Skeletal muscle cell (primary cell): ENCODE measurements at places on chromosomes 5 and 9.

DNA sequence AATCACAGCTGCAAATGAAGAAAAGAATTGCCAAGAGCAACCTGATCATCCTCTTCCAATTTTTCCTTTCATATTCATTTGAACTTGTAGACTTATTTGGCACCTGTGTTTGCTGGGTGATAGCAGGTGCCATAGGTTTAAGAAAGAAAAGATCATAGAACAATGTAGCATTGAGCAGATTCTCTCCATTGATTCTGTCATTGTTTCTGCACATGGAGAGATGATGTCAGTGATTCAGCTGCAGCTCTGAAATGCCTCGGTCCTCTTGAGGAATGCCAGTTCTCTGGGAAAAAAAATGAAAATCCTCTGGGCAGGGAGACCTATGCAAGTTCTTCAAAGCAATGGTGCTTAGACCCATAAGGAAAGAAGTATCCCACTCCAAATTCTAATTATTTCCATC is 418.1 kb upstream of the KLF4 start:
- no peak for DNase-seq

DNA sequence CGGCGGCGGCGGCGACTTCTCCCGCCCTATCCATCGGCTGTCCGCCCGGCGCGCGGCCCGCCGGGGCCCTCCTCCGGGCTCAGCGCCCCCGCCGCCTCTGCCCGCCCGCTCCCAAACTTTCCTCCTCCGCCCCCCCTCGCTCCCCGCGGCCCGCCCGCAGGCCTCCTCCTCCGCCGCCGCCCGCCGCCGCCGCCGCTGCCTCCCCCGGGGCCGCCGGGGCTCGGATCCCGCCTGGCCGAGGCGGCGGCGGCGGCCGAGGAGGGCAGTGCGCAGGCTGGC is 460 bp upstream of the PBX3 start:
- no peak for DNase-seq

DNA sequence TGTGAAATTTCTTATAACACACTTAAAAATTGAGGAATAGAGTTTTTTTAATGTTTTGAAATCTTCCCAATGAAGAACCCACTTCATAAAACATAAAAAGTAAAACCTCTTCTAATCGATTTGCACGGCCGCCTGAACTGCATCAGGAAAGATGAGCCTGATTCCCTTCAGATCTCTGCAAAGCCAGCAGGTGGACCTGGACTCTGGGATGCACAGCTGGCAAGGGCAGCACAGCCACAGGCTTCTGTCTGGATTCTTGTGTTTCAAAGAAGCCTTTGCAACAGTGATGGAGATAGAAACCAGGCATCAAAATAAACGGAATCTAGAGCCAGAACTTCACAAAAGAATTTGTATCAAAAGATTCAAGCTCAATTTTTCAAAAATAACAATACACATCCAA is 36.0 kb upstream of the SPATA31C2 start:
- no peak for DNase-seq

DNA sequence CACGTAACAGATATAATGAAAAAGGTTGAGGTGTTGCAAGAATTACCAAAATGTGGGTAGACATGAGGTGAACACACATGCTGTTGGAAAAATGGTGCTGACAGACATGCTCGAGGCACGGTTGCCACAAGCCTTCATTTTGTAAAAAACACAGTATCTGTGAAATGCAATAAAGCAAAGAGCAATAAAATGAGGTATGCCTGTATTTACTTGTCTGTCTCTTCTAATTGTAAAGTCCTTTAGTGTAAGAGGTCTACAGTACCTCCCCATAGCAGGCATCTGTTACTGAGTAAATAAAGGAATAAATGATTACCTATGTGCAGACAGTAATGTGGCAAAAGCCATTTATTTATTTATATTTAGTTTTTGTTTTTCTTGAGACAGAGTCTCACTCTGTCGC is 3.0 kb upstream of the CAST start:
- DNase-seq, result no peak

GRCh38 chr9:94911986-94912635 is 185.6 kb downstream of the AOPEP start:
- DNase-seq, result no peak

DNA sequence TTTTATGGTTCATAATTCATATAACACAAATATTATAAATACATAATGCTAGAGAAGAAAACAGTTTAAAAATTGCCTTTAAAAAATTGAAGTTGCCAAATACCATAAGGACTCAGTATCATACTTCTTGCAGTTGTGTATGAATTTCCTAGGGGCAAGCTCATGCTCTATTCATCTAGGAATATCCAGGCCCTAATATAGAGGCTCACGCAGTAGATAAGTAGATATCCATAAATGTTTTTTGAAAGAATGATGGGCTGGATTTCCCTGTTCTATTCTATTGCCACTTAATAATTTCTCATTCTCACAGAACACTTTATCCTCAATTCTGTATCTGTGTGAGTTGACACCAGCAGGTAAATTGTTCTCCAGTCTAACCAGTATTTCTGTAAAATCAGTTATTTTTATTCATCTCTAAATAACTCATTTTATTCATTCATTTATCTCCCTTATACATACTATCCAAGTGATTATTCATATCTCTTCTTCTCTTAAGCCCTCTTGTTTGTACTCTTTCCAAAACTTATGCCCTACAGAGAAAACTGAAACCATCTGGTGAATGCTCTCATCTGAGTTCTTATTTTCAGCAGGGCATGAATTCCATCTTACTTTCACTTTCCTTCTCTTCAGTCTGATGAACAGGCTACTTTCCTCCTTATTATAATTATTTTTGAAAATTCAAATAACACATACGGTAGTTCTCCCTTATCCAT is 97.1 kb downstream of the SLC44A1 start:
- DNase-seq, result peak; percentile 21

GRCh38 chr9:86585422-86586143 is 231.4 kb upstream of the TUT7 start:
- no peak for DNase-seq

- no peak for DNase-seq
Measured at GRCh38 chr5:92942762-92943161, 638.3 kb downstream of the NR2F1-AS1 start.

DNA sequence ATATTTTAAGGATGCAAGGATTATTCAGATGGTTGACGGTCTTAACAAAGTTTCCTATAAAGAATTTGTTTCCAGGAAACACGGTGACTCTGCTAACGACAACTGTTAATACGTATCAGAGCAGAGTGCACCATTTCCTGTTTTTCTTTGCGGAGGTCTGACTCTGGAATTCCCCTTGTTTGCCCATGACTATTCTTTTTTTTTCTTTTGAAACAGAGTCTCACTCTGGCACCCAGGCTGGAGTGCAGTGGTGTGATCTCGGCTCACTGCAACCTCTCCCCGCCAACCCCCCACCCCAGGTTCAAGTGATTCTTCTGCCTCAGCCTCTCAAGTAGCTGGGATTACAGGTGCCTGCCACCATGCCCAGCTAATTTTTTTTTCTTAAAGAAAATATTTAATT is 115.9 kb downstream of the CDC42SE2 start:
- DNase-seq, result peak; percentile 22

- no peak for DNase-seq
Measured at GRCh38 chr5:172090976-172091547, 84.6 kb upstream of the FBXW11 start.

GRCh38 chr9:69115621-69116020 is 58.5 kb upstream of the TJP2 start:
- DNase-seq, result peak; percentile 21

DNA sequence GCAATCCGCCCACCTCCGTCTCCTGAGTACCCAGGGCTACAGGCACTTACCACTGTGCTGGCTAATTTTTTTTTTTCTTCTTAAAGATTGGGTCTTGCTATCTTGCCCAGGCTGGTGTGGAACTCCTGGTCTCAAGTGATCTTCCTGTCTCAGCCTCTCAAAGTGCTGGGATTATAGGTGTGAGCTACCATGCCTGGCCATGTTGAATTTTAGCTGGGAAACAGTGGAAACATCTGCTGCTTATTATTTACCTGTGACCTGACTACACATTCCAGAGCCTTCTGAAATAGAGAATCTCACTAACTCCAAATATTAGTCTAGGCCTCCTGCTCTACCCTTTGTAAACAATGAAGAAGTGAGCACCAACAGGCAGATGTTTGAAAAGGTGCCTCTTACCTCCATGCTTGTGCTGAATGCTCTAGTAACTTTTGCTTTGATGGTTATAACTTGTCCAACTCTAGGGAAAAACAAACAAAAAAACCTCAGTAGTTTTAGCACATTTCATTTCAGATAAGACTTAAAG is 22.5 kb downstream of the ACOT12 start:
- DNase-seq, result no peak

GRCh38 chr5:95907067-95907705 is 54.5 kb downstream of the ELL2 start:
- no peak for DNase-seq

- no peak for DNase-seq
Measured at GRCh38 chr5:116453988-116454411, 120.6 kb downstream of the SEMA6A start.

GRCh38 chr5:82885627-82886389 is 191.4 kb downstream of the TMEM167A start:
- peak; percentile 22 for DNase-seq

DNA sequence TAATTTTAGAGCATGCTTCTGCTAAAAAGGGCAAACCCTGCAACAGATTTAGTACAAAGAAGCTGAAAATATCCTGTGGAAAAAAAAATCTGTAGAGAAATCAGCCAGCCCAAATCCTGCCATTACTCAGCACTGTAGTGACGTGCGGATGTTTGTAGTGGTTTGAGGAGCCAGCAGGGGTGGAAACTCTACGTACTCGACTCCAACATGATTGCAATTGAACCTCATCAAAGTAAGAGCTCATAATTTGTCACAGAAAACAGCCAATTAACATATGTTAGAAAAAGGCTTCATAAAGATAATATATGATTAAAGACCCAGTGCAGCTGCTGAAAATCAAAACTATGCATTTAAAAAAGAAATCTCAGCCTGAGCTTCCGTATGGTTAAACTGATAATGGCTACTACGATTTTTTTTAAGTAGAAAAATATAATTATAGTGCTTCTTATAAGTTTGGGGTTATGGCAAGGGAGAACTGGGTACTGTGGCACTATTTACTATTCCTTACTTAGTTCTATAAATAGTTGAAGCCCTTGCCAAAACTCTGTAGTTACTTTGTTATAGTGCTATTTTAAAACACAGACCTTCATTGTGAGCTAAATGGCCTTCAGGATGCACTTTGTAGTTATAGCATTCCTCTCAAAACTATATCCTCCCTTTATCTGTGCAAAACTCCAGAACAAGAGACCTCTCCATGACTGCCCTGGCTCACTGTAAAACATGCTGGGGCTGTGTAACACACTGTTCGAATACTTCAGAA is 49.4 kb downstream of the MEF2C start:
- DNase-seq, result peak; percentile 45

GRCh38 chr5:172528440-172528839 is 74.1 kb upstream of the SH3PXD2B start:
- DNase-seq, result no peak

DNA sequence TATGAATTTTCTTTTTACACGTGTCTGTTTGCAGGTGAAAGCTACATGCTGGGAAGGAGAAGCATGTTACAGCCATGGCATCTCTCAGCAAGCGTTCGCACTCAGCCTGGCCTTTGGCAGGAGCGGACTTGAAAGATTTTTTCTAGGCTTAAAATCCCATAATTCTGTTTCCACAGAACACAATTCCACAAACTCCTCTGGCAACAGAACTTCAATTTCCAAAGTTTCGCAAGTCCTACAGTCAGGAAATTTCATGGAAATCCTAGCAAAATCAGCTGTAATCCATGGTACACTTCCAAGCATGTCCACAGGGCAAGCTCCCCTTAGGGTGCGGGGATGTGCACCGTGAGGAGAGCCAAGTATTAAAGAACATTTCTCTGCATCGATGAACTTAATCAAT is 35.9 kb downstream of the SUB1 start:
- DNase-seq, result no peak

GRCh38 chr9:742914-743589 is 98.4 kb upstream of the DMRT1 start:
- DNase-seq, result no peak

GRCh38 chr5:126464959-126465358 is 41.8 kb downstream of the GRAMD2B start:
- no peak for DNase-seq
